ENCODE measurements at places on chromosomes 5 and 9.

DNA sequence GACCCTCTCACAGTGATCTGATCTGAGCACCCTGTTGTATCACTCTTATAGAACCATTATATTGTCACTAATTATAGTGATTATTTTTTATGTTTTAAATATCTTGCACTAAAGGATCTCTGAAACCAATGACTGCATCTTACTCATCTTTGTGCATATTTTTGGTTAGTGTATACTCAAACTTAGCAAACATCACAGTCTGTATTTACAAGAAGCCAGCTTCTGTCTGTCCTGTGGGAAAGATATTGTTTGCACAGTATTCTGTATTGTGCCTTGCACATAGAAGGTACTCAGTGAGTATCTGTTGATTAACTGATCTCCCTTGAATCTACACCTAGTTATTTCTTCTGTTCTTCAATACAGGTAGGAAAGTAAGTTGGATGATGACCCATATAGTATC lies 131.5 kb downstream of the PAM start:
- no peak for DNase-seq

- DNase-seq, result no peak
These were observed 135.8 kb downstream of the AGTPBP1 start for GRCh38 chr9:85605905-85606304.

GRCh38 chr5:139711067-139711905 lies 63.1 kb downstream of the CXXC5 start:
- no peak for DNase-seq

GRCh38 chr5:135140446-135141204 lies 106.6 kb upstream of the PITX1 start:
- DNase-seq, result no peak

GRCh38 chr5:152274224-152274623 lies 130.9 kb downstream of the NMUR2 start:
- DNase-seq, result no peak

GRCh38 chr5:180640611-180640860 lies 8.9 kb downstream of the FLT4 start:
- no peak for DNase-seq

DNA sequence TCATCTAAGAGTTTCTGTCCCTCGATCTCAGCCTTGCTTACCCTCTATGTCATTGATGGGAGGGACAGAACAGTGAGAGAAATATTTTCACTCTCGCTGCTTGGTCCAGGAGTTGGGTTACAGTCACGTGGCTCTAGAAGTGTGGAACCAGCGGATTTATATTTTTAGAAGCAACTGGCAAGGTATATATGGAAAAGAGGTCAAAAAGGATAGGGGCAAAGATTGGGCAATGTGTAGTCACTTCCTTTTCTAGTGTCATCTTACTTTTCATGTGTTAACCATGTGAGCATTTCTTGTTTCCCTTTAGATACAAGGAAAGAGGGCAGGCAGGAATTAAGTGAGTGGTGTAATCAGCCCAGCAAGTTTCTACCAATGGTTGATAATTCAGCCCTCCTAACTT lies 111.5 kb upstream of the ZNF366 start:
- no peak for DNase-seq

- no peak for DNase-seq
These were observed 114.3 kb upstream of the EPB41L4A start for GRCh38 chr5:112533362-112533761.

GRCh38 chr9:79763671-79764285 lies 192.0 kb downstream of the TLE4 start:
- DNase-seq, result no peak

- no peak for DNase-seq
These were observed 630.7 kb upstream of the ZNF608 start for GRCh38 chr5:125377141-125377540.

DNA sequence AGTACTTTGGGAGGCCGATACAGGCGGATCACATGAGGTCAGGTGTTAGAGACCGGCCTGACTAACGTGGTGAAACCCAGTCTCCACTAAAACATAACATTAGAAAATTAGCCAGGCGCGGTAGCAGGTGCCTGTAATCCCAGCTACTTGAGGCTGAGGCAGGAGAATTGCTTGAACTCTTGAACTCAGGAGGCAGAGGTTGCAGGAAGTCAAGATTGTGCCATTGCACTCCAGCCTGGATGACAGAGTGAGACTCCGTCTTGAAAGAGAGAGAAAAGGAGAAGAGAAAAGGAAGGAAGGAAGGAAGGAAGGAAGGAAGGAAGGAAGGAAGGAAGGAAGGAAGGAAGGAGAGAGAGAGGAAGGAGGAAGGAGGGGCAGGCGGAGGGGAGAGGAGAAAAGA lies 45.1 kb downstream of the MYO10 start:
- DNase-seq, result no peak

DNA sequence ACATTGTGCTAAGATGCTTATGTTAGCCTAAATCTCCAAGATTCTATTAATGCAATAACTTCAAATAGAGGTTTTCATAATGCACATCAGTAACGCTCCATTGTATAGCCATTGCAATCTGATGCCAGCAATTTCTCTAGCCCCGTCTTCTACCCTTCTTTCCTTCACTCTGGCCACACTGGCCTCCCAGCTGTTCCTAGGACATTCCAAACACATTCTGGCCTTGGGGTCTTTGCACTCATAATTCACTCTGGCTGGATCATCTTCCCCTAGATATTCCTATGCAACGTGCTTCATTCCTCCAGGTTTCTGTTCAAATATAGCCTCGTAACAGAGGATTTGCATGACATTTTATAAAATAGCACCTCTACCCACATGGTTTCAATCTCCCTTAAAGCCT lies 23.3 kb downstream of the FAM81B start:
- DNase-seq, result no peak

DNA sequence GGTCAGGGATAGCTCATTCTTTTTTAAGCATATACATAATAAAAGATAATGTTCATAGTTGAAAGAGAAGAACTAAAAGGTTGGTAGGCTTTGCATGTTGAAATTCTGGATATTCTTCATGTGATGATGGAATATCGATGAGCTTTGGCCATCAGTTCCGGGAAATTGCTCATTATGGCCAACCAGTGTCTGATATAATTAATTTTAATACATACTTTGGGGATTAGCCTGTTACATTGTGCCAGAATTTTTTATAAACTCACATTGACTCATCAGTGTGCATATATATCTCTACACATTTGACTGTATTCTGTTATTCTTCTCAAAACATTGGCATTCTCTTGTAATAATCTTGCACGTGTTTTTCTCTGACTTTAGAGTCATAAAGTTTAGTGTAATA lies 84.3 kb downstream of the NNT start:
- no peak for DNase-seq

- no peak for DNase-seq
These were observed 210.3 kb downstream of the ACTL7B start for GRCh38 chr9:108645520-108645919.

GRCh38 chr9:117135501-117136098 lies 279.3 kb downstream of the ASTN2 start:
- no peak for DNase-seq

DNA sequence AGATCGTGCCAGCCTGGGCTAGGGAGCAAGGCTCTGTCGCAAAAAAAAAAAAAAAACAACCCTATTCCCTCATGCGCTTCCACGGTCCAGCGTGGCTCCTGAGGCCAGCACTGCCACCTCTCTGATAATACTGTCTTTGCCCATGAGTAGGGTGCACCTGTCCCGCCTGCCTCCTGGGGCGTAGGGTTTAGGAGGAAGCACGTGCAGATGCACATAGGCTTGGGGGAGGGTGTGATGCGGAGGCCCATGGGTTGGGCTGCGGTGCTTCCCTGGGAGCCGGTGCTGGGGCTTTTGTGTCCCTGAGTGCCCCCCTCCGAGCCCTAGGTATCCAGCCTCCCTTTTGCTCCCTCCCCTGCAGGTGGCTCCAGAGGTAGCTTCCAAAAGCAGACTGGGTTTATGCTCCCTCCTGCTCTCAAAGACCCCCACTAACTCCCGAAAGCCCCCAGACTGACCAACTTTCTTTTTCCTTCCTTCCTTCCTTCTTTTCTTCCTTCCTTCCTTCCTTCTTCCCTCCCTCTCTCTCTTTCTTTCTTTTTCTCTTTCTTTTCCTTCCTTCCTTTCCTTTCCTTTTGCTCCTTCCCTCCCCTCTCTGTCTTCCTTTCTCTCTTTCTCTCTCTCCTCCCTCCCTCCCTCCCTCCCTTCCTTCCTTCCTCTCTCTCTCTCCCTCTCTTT lies 12.8 kb downstream of the FGFR4 start:
- no peak for DNase-seq

- no peak for DNase-seq
These were observed 122.8 kb upstream of the PUM3 start for GRCh38 chr9:2966565-2967300.

GRCh38 chr9:135857371-135857786 lies 50.0 kb downstream of the CAMSAP1 start:
- no peak for DNase-seq

DNA sequence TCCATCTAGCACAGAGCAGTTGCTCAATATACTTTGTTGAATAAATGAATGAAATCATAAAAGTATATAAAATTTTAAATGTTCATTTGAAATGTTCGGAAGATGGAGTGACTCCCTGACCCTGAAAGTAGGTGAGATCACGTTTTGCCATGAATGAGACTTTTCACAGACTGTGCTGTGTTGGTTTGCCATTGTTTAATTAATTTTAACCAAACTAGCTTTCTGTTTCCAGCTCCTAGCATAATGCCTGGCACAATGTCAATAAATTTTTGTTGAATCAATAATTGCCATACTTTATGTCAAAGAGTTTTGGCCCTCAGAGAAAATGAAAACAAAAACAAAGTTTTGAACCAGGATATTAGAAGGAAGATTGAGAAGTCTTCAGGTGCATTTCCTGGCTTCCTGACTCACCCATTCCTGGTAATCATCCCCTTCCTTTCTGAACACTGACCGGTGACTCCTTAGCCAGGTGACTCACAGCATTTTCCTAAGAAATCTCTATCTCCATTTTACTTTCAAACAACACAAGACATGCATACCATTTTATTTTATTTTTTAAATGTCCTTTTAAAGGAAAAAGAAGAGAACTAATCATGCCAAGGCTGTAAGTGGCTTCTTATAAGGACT lies 15.1 kb downstream of the SLC28A3 start:
- DNase-seq, result no peak

- no peak for DNase-seq
These were observed 212.0 kb downstream of the SREK1 start for GRCh38 chr5:66356011-66356565.

- no peak for DNase-seq
These were observed 226.2 kb downstream of the CACNA1B start for GRCh38 chr9:138103849-138104206.

DNA sequence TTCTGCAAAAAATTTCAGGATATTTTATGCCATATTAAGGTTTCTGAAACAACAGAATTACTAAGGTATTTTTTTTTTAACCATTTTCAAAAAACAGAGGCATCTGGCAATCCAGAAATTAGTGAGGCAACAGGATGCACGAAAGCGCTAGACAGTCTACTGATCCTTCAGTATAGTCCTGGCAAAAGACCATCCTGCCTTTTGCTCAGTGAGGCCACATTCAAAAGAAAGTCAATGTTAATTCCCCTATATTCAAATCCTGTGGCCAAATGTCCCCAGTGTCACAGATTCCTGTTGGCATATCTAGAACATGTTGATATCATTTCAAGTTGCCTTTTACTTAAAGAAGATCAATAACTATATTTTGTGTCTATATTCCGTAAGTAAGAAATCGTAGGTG lies 13.1 kb upstream of the NFIB start:
- DNase-seq, result no peak

GRCh38 chr9:133924453-133924852 lies 67.7 kb downstream of the VAV2 start:
- no peak for DNase-seq

DNA sequence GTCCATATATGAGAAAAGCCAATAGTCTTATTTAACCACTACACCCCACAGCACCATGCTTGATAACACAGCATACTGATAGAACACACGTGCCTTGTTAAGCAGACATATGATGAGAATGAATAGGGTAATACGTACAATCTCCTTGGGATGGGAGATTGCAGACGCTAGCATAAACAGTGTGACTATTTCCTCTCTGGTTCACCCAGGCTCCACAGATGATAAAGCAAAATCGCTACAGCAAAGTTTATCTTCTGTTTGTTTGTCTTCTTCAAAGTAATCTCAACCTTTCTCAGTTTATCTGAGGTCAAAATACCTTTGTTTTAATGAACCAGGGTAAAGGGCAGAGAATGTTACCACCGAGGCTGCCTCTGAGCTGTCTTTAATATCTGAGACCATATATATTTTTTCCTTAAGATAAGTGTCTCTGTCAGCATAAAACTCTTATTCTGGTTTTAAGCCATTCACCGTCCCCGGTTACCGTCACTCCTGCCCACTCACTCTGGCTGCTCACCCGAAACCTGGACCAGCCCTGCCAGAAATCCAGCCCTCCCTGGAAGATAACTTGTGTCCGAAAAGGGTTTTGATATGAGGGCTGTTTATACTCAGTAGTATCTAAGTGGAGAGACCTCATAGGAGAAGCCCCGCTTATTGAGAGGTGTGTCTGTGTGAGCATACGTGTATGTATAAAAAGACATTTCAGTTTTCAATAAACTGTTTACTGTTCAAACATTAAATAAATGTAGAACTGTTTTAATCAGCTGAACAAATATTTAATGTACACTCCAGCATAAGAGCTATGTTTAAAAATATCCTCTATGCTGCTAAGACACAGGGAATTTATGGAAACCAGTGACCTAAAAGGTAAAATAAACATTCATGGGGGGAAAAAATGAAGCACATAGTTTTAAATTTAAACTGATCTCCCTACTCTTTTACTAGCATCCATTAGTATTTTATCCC lies 465.4 kb downstream of the RASEF start:
- DNase-seq, result peak; percentile 66

DNA sequence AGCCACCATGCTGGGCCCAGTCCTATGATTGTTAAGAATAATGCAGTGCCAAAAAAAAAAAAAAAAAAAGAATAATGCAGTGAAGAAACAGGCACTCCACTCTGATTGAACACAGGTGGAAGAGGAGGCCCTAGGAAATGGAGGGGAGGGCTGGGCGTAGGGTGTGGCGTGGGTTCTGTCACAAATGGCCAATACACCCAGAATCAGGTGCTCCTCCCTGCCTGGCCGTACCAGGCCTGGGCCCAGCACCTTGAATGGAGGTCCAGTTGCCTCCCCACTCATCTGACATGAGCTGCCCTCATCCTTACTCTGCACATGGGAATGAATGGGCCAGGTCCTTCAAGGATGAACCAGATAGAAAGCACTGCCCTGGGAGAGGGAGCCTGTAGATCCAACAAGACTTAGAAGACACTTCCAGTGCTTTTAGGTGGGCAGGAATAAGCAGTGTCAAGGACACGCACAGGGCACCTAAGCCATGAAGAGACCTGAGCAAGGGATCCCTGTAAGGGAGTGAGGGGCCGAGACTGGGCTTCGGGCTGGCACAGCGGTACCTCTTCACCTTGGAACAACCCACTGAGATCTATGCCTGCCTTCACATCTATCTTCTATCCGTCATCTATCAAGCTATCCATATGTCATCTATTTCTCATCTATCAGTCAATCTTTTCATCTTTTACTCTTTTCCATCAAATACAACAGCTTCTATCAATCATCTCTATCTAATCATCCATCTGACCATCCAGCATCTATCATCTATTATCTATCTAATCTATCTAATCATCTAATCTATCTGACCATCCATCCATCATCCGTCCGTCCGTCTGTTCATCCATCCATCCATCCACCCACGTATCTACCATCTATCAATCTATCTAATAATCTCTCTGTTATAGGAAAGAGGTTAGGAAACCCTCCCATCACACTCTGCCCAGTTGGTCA lies 15.9 kb downstream of the NINJ1 start:
- DNase-seq, result no peak
